ELR (cell line): ENCODE measurements at places on chromosomes 3 and 15.

DNA sequence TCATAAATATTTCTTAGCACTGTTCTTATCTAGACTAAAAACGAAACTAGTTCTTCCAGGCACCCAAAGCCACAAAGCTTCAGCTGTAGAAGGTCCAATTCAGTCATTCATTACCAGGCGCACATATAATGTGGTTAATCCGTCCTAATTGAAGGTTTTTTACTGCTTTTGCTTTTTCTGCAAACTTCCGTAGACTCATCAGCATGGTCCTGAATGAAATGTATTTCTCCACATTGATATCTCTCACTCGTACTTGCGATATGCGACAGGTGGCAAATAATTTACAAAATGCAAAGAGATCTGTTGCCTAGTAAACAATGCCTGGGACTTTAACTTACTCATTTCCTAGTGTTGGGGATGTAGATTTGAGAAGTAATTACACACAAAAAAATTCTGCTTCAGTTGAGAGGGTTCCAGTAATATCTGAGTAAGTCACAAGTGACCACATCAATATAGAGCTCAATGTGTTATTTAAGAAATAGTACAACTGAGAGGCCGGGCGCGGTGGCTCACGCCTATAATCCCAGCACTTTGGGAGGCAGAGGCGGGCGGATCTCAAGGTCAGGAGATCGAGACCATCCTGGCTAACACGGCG lies 75.0 kb upstream of the MBNL1 start:
- DNase-seq: no peak

DNA sequence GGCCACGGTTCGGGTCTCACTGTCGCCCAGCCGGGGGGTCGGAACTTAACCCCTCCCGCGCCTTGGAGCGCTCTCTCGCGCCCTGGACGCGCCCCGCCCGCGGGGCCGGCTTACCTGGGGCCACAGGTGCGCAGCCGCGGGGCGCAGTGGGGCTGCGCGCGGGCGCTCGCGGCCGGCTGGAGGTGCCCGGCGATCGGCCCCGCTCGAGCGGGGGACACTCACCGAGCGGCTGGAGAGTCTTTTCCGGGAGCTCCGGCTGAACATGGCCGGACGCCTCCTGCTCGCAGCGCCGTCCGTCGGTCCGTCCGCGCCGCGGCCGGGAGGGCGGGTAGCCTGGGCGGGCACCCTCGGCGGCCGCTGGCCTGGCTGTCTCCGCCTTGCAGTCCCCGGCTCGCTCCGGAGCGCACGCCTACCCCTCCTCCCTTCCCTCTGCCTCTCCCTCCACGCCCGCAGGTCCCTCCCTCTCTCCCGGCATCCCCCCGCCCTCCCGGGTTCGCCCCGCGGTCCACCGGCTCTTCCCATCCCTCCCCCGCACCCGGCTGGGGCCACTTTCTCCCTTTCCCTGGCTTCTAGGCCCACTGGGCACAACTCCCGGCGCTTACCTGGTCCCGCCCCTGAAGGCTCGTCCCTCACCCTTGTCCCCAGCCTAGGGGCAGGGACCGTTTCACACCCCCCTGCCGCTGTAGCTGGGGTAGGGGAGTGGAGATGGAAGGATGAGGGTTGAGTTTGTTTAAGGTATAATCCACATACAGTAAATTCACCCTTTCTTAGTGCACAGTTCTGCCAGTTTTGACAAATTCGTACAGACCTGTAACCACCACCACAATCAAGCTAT lies 220.1 kb upstream of the PRICKLE2 start:
- DNase-seq: peak; percentile 34

- no peak for DNase-seq
These were observed 39.1 kb downstream of the FILIP1L start for GRCh38 chr3:100075196-100075595.

- DNase-seq: no peak
These were observed 162.5 kb upstream of the BFSP2 start for GRCh38 chr3:133237380-133237779.

- DNase-seq: peak; percentile 52
These were observed 1.3 kb downstream of the TOP2B start for GRCh38 chr3:25663347-25663868.

- no peak for DNase-seq
These were observed 42.4 kb upstream of the STRIT1 start for GRCh38 chr3:155335724-155336354.

- DNase-seq: peak; percentile 44
These were observed 28.4 kb downstream of the CCDC12 start for GRCh38 chr3:46947981-46948791.

DNA sequence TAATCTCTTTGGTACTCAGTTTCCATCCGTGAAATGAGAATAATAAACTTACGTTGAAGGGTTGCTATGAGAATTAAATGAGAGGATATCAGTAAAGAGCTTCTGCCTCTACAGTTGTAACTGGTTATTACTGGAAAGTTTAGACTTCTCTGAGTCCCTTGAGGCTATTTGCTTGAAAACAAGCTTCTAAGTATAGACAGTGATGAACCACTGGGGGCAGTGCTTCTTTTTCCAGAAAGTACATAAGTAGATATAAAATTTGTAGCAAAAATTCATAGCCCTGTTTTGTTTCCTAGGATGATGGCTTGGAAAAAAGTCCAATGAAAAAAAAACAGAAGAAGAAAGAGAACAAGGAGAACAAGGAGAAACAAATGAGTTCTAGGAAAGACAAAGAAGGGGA lies 87.1 kb downstream of the RGMA start:
- peak; percentile 28 for DNase-seq

GRCh38 chr3:42539871-42540714 lies 37.6 kb downstream of the VIPR1 start:
- peak; percentile 46 for DNase-seq

- DNase-seq: peak; percentile 18
These were observed 38.1 kb downstream of the TRAK1 start for GRCh38 chr3:42129014-42129953.
